ENCODE measurements at places on chromosomes 5 and 9.

- DNase-seq = no peak
Measured at GRCh38 chr9:90975781-90976538, 174.3 kb downstream of the SYK start.

DNA sequence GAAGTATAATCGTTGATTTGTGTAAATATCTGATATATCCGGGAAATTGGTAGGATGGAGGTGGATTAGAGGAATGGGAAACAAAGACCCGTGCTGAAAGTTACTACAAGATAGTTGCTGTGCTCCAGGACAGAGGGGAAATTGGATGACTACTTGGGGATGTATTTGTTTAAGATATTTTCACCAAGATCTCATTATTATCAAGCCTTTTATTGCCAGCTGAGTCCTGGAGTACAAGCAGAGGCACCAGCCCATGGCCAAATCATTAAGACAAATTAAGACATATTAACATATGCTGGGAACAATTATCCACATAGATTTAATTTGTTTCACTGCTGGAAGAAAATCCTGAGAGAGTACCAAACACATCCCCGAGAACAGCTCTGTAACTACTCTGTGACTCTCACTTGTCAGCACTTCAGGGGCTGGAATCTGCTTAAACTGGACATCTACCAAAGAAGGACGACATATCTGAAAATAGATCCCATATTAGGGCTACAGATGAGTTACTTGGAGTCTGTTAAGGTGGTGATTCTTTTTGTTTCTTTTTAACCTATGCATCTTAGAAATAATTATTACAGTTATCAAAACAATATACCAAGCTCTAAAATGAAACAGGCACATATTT lies 68.2 kb downstream of the SLC1A1 start:
- DNase-seq = no peak

- no peak for DNase-seq
Measured at GRCh38 chr9:112084334-112084733, 90.8 kb downstream of the SUSD1 start.

DNA sequence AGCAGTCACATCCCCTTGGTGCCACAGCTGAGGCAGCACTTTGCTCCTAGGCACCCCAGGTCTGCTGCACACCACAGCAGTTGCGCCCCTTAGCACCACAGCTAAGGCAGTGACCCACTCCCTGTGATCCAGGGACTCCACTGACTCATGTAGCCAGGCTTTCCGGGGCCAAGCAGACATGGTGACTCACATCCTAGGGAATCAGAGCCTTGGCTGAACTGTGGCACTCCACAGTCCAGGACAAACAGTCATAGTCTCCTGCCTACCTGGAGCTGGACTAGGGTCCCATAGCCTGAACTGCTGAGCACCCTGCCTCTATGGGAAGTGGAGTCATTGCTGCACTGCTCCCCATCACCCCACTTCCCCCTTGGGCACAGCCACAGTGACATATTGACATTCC lies 338.7 kb downstream of the NPR3 start:
- DNase-seq = no peak

DNA sequence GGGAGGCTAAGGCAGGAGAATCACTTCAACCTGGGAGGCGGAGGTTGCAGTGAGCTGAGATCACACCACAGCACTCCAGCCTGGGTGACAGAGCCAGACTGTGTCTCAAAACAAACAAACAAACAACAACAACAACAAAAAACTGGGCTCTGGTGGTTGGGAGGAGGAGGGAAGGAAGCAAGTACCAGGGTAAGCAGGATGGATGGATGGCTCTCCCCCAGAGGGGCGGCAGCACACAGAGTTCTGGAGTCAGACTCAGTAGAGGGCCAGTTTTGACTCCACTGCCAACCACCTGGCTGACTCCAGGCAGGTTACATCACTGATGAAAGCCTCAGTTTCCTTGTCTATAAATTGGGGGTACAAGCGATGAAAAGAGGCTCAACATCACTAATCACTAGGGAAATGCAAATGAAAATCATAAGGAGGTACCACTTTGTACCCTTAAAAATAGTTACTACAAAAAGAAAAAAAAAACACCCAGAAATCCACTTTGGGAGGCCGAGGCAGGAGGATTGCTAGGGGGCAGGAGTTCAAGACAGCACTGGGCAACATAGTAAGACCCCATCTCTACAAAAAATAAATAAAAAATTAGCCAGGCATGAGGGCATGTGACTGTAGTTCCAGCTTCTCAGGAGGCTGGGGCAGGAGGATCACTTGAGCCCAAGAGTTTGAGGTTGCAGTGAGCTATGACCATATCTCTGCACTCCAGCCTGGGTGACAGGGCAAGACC lies 3.2 kb downstream of the SLC22A4 start:
- DNase-seq = no peak
